ENCODE measurements at places on chromosomes 3 and 15. TPM values are rescaled to one million over a fixed set of nuclear protein-coding genes. Genes with fewer than 3 reads are reported as not detected.

Gene RLBP1
- total RNA-seq, result not detected

- DNase-seq, result no peak
These were observed 67.4 kb upstream of the MEX3B start for GRCh38 chr15:82113106-82113715.

- no peak for DNase-seq
These were observed 85.2 kb upstream of the ANKRD34C start for GRCh38 chr15:79197285-79197684.

DNA sequence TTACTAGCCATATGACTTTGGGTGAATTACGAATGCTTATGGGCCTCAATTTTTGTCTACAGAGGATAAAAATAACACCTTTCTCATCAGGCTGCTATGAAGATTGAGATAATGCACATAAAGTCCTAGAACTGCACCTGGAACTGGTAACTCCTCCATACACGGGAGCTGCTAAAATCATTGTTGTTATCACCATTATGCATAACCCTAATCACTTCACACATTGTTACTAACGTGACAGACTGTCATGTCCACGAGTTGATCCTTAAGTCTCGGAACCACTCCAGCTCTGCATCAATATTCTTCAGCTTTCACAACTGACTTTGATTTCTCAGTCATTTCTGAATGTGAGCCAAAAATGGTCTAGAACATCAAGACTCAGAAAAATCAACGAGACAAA, 64.1 kb downstream of the RFTN1 start:
- DNase-seq, result no peak

Data from cardiac septum (tissue), 1 donor.